Activated naive CD8-positive, alpha-beta T cell treated with anti-CD3 and anti-CD28 coated beads, Interleukin-2, amount 50 U/mL, for 16 hours (primary cell): ENCODE measurements at places on chromosomes 12 and 14.

DNA sequence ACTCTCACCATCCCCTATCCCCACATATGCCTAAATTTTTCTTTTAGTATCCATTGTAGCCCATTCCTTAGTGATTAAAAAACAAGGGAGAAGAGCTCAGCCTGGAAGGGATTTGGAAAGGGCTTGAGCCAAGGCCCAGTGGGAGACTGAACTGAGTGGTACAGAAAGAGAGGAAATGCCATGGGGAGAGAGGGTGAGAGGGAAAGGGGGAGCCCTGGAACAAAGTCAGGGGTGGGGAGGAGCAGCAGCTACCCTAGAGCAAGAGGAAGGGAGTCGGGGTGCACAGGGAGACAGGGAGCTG is 2.6 kb upstream of the ATN1 start:
- DNase-seq = no peak

DNA sequence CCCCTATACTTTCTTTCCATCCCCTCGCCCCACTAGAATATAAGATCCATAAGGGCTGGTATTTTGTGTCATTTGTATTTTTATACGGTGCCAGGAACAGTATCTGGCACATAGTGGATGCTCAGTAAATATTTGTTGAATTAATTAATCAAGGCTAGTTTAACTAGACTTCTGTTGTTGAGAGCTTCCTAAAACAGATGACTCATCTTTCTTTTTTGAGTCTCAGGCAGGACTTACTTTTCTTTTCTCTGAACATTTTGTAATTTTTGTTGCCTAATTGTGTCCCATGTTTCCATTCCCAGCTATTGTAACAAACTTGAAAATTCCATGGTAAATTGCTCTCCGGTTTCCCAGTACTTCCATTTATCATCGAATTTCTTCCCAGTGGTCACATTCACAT is 16.7 kb downstream of the STK38L start:
- DNase-seq = no peak

DNA sequence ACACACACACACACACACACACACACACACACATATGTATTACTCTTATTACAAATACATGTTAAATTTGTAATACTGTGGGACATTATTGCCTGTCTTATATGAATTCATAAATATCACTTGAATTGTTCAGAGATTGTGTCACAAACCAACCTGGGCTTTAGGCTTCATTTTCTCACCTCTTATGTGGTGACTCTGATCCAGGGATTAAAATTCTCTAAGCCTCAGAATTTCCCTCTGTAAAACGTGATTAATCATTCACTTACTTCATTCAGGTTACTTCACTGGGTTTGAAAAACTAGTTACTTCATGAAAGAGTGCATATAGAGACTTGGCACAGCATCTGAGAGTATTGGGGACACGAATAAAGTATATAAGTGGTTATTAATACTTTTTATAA is 240.3 kb upstream of the PDZRN4 start:
- DNase-seq = no peak

- DNase-seq = no peak
Measured at GRCh38 chr12:92601680-92602079, 101.1 kb upstream of the PLEKHG7 start.

- no peak for DNase-seq
Measured at GRCh38 chr14:66359500-66359899, 126.7 kb upstream of the CCDC196 start.

GRCh38 chr14:102902523-102903247 is 19.8 kb upstream of the AMN start:
- DNase-seq = no peak

- DNase-seq = no peak
Measured at GRCh38 chr14:47040550-47040949, 389.0 kb upstream of the RPL10L start.

- DNase-seq = no peak
Measured at GRCh38 chr14:104810316-104810715, 9.4 kb downstream of the ZBTB42 start.

GRCh38 chr14:93063393-93063792 is 52.3 kb downstream of the ITPK1 start:
- DNase-seq = no peak

GRCh38 chr14:52898496-52898895 is 52.4 kb downstream of the FERMT2 start:
- DNase-seq = no peak

- DNase-seq = no peak
Measured at GRCh38 chr14:77436042-77436441, 12.7 kb upstream of the NOXRED1 start.

GRCh38 chr12:47234576-47235141 is 154.9 kb upstream of the AMIGO2 start:
- DNase-seq = no peak

DNA sequence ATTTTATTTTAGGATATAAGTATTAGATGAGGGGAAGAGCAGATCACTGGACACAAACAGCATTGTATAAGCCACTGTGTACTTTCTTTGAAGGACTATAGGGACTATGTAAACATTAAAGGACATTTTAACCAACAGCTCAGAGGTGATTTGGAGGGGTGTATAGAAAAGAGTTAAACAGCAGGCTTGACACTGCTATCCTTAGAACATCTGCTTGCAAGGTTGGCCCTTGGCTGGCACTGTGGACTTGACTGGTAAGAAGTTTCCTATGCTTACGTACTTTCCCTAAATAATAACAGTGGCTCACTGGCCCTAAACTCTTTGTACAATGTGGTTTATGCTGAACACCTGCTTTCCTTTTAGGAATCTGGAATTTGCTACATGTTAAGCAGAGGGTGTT is 28.7 kb downstream of the ZFYVE26 start:
- no peak for DNase-seq

DNA sequence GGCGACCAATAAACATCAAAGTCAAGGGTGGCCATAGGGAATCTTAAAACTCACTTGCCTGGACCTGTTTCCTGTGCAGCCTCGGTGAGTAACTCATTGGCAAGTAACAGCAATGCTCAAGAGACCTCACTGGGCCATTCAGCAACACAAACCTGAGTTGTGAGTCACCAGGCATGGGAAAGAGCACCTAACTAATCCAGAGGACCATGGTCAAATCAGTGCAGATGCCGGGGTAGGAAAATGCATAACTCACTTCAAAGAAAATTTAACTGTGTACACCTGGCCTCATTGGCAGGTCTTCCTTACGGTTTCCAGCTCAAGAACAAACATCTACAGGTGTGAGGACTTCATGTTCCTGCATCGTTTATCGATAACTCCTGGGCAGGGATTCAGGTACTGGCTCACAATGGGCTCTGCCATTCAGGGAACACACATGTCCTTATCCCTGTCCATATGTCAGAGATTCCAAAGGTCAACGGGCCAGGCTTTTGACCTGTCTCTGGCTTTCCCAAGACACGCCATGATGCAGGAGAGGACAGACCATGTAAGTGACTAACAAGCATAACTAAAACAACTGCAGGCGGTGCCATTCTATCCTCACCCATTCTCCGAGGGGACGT is 211.8 kb downstream of the ANO2 start:
- no peak for DNase-seq

- no peak for DNase-seq
Measured at GRCh38 chr14:58966997-58967396, 221.5 kb upstream of the DAAM1 start.

GRCh38 chr12:86735851-86736250 is 479.7 kb upstream of the MGAT4C start:
- DNase-seq = no peak

GRCh38 chr12:1703771-1704722 is 13.2 kb downstream of the ADIPOR2 start:
- no peak for DNase-seq

- DNase-seq = no peak
Measured at GRCh38 chr12:128551266-128551665, 272.5 kb downstream of the SLC15A4 start.

GRCh38 chr12:107235600-107235999 is 142.3 kb upstream of the CRY1 start:
- no peak for DNase-seq

GRCh38 chr14:89000007-89000942 is 175.8 kb downstream of the TTC8 start:
- DNase-seq = no peak

- no peak for DNase-seq
Measured at GRCh38 chr12:109291521-109292341, 17.4 kb downstream of the FOXN4 start.

GRCh38 chr12:124827588-124828184 is 36.0 kb downstream of the SCARB1 start:
- DNase-seq = no peak

DNA sequence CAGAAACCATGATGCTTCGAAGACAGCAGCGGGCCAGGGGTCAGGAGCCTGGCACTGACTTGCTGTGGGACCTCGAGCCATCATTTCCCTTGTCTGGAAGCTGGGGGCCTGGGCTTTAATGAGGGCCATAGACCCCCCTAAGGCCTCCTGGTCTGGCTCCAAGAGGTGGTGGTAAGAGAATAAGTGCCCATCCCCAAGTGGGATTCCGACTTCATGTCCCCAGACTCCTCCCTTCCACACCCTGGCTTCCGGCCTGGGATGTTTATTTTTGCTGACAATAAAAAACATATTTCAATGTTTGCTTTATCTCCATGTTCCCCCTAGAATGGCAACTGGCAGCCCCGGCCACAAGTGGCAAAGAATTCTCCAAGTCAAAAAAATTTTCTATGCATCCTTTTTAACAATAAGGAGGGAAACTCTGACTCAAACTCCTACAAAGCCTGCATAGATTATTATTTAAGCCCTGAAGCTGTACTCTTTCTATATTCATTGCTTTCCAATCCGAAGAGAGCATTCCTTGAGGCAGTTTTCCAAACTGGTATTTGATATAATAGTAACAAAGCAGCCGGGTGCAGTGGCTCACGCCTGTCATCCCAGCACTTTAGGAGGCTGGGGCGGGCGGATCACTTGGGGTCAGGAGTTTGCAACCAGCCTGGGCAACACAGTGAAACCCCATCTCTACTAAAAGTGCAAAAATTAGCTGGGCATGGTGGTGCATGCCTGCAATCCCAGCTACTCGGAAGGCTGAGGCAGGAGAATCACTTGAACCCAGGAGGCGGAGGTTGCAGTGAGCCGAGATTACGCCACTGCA is 84.0 kb downstream of the ITPK1 start:
- no peak for DNase-seq

GRCh38 chr14:98958048-98958631 is 313.9 kb downstream of the BCL11B start:
- no peak for DNase-seq

DNA sequence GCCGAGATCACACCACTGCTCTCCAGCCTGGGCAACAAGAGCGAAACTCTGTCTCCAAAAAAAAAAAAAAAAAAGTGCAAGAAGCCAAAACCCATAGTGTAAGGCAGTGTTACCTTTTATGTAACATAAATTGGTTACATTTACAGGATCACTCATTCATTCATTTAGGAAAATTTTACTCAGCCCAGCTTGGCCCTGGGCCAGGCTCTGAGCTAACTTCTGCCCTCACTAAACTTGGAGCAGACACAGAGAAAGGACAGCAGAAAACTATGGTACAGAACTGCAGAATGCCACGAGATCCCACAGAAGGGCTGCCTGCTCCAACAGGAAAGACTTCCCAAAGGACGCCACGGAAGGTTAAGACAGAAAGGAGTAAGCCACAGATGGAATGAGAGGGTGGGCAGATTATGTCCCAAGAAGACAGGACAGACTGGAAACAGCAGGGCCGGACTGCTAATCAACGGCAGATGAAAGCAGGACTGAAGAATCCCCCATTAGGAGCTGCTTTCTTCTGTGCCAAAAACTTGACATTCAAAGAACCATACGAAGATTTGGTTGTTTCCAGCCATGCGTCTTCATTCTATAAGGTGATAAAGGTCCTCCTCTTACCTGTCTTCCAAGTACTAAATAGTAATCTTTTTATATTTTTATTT is 18.9 kb downstream of the PPP1R13B start:
- DNase-seq = no peak

- DNase-seq = no peak
Measured at GRCh38 chr14:22448035-22448904, 140.8 kb downstream of the DAD1 start.

DNA sequence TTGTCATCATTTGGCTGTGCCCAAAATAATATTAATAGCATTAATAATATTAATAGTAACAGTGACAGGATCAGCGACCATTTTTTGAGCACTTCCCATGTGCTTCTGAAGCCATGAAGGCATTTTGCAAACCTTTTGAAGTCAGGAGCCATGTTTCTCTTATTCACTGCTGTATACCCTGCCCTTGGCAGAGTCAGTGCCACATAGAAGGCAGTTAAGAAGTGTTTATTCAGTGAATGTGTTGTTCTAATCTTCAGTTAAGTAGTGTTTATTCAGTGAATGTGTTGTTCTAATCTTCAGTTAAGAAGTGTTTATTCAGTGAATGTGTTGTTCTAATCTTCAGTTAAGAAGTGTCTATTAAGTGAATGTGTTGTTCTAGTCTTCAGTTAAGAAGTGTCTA is 319.7 kb upstream of the NAV3 start:
- DNase-seq = no peak

DNA sequence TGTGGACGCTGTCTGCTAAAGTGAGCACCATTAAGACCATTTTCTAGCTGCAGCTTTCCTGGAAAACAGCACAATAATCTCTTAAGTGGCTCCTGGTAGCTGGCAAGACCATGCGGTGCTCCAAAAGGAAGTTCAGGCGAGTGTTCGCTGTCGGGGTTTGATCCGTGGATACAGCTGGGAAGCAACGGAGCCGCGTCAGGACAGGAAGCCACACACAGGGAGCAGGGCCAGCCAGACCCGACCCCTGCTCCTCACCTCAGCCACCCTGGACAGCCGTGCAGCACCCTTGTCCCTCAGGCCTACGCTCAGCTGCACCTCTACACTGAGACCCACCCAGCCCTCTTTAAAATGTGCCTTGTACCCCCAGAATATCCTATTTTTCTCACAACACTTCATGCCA is 19.4 kb downstream of the ZFYVE21 start:
- DNase-seq = no peak

- DNase-seq = no peak
Measured at GRCh38 chr14:74720526-74720925, 7.6 kb downstream of the FCF1 start.

DNA sequence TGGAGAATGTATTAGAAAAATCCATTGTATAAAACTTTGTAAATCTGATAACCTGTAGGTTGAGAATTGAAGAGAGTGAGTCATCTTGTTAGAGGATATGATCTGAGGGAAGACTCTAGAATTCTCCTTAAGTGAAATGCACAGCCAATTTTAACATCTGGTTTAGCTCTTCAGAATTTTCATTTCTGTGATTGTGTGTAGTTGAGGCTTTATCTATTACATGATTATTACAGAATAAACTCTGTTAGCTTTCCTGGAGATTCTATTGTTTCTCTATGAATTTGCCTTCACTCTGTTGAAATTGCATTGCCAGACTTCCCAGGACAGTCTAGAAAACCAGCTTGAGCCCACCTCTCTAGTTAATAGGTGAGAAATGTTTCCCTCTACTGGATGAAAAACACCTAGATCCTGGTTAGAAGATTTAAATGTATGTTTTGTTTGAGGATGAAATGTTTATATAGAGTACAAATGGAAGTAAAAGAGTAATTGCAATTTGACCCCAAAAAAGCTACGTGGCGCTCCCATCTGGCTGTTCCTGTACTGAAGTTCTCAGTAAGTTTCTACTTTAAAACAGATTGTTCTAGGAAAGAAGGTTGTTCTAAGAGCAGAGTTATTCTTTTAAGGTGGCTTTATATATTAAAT is 2.9 kb downstream of the NUDT4 start:
- DNase-seq = no peak

- no peak for DNase-seq
Measured at GRCh38 chr14:30191639-30192279, 264.1 kb upstream of the PRKD1 start.
